ENCODE measurements at places on chromosomes 16 and 17.

DNA sequence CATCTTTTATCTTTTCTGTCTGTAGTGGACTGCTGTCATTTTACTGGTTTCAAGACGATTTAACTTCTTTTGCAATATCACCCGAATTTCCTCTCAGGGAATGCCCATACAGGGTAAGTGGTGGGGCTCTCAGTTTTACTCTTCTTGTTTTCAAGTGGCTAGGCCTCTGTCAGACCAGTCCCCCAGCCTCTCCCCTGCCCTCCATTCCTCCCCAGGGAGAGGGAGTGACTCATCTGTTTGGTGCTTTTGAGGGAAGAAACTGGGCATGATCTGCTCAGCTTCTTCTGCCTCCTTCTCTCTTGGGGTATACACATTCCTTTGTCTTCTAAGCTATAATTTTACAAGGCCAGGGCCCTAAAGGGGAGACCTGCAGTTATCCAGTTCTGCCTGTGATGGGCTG, 332.0 kb downstream of the CBLN1 start:
- DNase-seq, result no peak

DNA sequence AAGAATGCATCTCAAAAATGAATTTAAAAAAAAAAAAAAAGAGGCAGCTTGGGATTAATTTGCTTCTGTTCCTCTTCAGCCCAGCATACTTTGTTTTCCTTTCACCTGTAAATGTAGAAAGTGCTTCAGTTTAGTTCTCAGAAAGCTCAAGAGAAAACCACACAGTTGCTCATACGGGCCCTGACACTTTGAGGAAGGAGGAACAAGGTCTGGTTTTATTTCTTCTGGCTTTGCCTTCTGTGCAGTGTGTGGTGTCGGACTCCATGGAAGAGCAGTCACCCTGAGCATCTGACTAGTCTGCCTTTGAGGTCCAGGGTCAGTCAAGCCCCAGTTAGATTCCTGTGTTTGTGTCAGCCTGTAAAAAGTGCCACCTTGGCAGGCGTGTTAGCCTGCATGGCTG, 27.6 kb downstream of the NMT1 start:
- no peak for DNase-seq

DNA sequence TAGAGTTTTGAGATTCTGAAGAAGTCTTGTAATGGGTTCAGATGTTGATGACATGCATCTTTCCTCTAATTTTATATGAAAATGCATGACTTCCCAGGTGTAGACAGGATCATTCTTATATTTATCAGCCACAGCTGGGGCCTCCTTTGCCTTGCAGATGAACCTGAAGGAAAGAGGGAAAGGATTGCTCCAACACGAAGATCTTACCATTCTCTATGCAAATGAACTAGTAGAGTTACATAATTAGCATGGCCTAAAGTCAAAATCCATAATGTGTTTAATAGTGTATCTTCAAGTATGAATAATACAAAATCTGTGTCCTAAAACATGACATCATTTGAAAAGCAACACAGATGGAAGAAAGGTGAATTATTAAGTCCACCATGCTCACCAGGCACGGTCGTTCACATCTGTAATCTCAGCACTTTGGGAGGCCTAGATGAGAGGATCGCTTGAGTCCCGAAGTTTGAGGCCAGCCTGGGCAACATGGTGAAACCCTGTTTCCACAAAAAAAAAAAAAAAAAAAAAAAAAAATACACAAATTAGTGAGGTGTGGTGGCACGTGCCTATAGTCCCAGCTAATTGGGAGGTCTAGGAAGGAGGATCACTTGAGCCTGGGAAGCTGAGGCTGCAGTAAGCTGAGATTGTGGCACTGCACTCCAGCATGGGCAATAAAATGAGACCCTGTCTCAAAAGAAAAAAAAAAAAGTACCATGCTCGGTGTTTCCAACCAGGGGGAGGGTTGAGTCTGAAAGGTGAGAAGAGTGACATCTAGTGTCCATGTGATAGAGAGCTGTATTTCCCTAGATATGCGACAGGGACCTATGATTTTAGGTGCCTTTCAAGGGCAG, 6.3 kb downstream of the VWA3A start:
- DNase-seq, result no peak

DNA sequence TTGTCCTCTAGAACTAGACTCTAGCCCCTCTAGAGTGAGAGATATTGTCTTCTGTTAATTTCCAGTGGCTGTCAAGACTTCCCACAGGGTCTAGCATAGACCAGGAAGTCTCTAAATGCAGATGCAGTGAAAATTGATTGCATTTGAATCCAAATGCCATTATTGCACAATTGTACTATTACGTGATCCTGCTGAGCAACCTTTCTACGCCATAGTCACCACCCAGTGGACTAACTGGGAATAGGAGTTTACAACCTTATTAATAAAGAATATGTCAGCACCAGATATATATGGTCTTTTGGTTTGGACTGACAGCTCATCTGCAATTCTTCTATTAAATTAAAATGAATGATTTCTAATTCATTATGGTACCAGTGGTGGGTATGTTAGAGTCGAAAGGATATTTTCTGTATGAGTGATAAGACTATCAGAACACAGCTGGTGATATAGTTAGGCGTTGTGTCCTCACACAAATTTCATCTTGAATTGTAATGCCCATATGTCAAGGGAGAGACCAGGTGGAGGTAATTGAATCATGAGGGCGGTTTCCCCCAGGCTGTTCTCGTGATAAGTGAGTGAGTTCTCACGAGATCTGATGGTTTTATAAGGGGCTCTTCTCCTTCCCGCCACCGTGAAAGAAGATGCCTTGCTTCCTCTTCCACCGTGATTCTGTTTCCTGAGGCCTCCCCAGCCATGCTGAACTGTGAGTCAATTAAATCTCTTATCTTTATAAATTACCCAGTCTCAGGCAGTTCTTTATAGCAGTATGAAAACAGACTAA, 138.9 kb upstream of the CA10 start:
- DNase-seq, result no peak
